ENCODE measurements at places on chromosomes 3 and 15.

- no peak for DNase-seq
Observed at GRCh38 chr3:131716007-131716406, 213.2 kb upstream of the MRPL3 start.

DNA sequence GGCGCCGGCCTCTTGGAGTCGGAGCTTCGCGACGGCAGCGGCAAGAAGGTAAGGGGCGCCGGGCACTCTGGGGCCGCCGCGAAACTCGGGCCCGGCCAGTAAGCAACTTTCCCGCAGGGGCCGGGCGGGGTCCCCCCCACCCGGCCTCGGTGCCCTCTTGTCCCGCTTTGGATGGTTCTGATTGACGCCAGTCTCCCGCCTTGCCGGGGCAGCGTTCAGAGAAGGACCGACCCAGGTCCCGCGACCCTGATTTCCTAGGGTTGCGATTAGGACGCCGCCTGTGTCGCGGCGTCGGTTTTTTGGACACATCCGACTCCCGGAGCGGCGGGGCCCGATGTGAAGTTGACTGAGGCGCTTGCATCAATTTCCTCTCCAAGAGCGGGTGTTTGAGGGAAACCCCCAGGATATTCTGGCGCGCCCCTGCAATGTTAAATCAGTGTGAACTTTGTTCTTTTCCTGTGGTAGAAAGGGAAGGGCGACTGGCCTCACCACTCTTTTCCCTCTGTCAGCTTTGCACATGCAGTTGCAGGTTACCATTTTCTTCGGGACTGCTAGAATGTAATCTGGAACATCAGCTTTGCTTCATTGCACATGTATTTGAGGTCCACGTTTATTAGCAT is 755 bp downstream of the PDE8A start:
- DNase-seq, result no peak

DNA sequence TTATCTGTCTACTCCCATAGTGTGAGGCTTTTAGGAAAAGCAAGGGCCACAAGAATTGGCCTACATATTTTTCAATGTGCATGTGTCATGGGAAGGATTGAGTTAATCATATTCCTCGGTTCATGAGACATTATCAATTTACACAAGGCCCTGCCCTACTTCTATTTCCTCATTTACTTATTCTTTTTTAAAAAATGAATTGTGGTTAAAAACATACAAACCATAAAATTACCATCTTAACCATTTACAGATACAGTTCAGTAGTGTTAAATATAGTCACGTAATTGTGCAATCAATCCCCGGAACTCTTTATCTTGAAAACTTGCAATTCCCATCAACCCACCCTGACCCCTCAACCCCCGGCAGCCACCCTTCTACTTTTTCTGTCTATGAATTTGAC is 284.0 kb upstream of the GADL1 start:
- no peak for DNase-seq

- DNase-seq, result no peak
Observed at GRCh38 chr3:10645800-10646199, 140.4 kb upstream of the ATP2B2 start.

DNA sequence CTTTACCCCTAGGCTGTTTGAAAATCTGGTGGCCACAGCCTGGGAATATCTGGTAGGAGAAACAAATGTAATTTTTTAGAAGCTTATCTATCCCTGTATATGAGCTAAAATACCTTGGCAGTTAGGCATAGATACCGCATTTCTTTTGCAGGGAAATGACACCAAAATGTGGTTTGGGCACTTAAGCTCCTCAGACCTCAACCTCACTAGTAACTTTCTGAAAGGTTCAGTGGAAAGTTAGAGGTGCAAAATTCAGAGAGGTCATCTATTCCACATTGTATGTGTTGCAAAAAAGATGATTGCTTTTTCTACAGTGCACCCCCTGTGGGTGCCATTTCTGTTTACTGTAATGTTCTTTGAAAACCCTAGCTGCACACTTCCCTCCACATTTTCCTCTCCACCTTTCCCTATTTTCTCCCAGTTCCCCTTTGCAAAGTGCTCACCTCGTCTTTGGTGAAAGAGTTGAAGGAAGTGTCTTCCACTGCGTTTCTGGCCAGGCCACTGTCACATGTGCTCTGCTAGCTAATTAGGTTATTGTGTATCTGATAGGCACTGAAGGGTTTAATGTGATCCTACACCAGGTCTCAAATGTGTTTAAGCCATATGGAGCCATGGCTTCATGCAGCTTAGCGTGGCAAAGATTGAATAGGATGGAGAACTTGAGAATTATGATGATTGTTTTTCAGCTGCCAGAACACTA is 1.3 kb downstream of the SACM1L start:
- DNase-seq, result no peak

DNA sequence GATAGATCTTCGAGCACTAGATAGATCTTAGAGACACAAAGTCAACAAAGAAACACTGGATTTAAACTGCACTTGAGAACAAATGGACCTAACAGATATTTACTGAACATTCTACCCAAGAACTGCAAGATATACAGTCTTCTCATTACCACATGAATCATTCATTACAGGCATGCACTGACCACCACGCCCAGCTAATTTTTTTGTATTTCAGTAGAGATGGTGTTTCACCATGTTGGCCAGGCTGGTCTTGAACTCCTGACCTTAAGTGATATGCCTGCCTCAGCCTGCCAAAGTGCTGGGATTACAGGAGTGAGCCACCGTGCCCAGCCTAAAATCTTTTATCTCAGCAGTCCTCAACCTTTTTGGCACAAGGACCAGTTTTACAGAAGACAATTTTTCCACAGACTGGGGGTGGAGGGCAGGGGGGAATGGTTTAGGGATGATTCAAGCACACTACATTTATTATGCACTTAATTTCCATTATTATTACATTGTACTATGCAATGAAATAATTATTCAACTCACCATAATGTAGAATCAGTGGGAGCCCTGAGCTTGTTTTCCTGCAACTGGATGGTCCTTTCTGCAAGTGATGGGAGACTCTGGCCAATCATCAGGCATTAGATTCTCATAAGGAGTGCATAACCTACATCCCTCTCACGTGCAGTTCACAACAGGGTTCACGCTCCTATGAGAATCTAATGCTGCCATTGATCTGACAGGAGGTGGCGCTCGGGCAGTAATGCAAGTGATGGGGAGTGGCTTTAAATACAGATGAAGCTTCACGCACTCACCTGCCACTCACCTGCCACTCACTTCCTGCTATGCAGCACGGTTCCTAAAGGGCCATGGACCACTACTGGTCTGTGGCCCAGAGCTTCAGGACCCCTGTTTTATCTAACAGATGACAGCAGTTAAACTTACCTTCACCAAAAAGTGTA is 21.7 kb downstream of the CSNK1G1 start:
- no peak for DNase-seq
